GM06990 (cell line): ENCODE measurements at places on chromosomes 1 and 21.

- no peak for DNase-seq
Observed at GRCh38 chr1:230113593-230114236, 46.7 kb downstream of the GALNT2 start.

DNA sequence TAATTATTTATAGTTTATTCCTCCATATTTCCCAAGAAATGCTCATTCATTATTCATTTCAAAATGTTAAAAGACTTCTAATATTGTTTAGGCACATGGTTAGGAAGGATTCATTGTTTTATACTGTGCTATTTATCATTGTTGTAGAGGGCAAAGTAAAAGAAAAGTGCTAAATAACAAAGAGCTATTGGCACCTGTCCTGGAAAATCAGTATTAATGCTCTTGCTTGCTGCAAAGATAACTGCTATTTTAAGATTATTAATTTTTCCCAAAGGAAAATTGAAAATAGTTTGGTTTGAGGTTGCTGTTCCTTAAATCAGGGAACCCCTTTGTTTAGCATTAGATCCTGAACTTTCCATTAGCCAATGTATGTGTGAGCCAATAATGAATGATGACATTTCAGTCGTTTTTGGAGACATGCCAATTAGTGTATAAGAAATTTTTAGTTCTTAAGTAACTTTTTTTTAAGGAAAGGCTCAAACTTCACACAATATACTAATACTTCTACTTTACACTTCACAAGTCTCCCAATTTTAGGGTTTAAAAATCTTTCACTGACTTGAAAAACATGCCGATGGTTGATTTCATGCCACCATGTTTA lies 39.9 kb downstream of the EPB41 start:
- DNase-seq = no peak

DNA sequence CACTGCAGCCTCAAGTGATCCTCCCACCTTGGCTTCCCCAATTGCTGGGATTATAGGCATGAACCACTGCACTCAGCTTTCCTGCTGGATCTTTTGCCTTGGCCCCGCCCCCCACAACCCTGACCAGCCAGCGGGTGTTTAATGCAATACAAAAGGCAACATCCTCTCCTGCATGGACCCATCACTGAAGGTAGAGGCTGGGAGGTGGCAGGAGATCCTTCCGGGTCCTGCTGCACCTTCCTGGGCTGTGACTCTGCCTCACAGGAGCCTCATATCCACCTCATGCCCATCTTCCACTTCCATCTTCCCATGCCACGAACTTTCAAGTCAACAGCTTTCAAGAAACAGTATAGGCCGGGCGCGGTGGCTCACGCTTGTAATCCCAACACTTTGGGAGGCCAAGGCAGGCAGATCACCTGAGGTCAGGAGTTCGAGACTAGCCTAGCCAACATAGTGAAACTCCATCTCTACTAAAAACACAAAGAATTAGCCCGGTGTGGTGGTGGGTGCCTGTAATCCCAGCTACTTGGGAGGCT lies 11.7 kb upstream of the WNT9A start:
- no peak for DNase-seq

DNA sequence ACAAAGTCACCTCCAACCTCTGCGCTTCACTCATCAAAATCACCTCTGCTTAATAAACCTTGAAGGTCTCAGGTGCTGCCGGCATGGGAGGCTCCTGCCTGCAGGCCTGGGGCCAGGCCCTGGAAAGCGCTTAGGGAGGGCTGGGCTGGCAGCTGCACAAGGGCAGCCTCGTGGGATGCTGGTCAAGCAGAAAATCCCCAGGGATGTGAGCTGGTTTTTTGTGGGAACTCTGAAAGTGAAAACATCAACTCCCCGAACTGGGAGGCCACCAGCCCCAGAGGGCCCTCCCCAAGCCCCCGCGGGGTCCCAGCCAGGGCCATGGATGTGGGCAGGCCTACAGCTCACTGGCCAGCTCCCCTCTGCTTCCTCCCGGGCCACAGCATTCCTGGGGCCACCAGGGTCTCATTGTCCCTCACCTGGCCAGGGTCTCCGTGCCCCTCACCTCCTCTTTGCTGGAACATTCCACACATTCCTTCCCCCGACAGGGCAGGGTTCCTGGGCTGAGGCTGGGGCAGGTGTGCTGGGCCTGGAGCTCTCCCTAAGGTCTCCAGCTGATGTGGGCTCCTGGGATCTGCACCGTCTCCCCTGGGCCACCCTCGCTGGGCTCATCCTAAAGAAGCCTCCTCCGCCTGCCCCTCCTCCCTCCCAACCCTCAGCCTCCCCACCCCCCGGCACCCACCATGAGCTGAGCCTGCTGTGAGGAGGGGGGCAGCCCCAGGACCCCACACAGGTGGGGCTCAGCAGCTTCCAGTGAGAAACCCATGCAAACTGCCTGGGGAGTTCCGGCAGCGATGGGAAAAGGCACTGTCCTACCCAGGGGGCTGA lies 36.0 kb upstream of the POFUT2 start:
- no peak for DNase-seq
